ENCODE measurements at places on chromosomes 7 and 10. TPM values are rescaled to one million over a fixed set of nuclear protein-coding genes. Genes with fewer than 3 reads are reported as not detected.

TRPV5 gene
- not detected for total RNA-seq

ADRA2A gene
- total RNA-seq: 0.49 TPM

MSS51 gene
- total RNA-seq: 0.59 TPM

CLRN3 gene
- total RNA-seq: 0.11 TPM

C10orf67 gene
- not detected for total RNA-seq

TEX47 gene
- not detected for total RNA-seq

COBL gene
- not detected for total RNA-seq

ZNF736 gene
- 5.5 TPM for total RNA-seq

NDUFB2 gene
- total RNA-seq: 113 TPM

IKZF1 gene
- under 0.01 TPM for total RNA-seq

PKD2L1 gene
- not detected for total RNA-seq

PPP1R17 gene
- not detected for total RNA-seq

PRKCQ gene
- 0.33 TPM for total RNA-seq

NUTM2B gene
- total RNA-seq: 0.11 TPM

HOXA5 gene
- 13.1 TPM for total RNA-seq

TDRD1 gene
- not detected for total RNA-seq

ING3 gene
- total RNA-seq: 23.1 TPM

MACROH2A2 gene
- total RNA-seq: 0.59 TPM

FAM131B gene
- 1.2 TPM for total RNA-seq

GDF10 gene
- total RNA-seq: not detected

CPVL gene
- total RNA-seq: not detected

FRMPD2 gene
- not detected for total RNA-seq

DTX2 gene
- total RNA-seq: 5.1 TPM

NPSR1 gene
- total RNA-seq: not detected

ST8SIA6 gene
- total RNA-seq: 0.79 TPM

PNLIP gene
- total RNA-seq: not detected

OR2A25 gene
- total RNA-seq: not detected

KLLN gene
- 0.25 TPM for total RNA-seq

SYT15B gene
- not detected for total RNA-seq

ANXA8 gene
- not detected for total RNA-seq

GRID1 gene
- total RNA-seq: not detected

MYH16 gene
- total RNA-seq: 0.53 TPM

NPC1L1 gene
- total RNA-seq: not detected

CFAP58 gene
- 0.46 TPM for total RNA-seq

FAM171A1 gene
- 26.8 TPM for total RNA-seq

ATRNL1 gene
- 0.07 TPM for total RNA-seq

OR2A12 gene
- not detected for total RNA-seq

MYPN gene
- total RNA-seq: 0.14 TPM

Measured in pulmonary artery endothelial cell (primary cell).